GM12864 (cell line): ENCODE measurements at places on chromosomes 7 and 10.

- no peak for DNase-seq
These were observed 434.1 kb downstream of the DNAJB9 start for GRCh38 chr7:109003742-109004141.

DNA sequence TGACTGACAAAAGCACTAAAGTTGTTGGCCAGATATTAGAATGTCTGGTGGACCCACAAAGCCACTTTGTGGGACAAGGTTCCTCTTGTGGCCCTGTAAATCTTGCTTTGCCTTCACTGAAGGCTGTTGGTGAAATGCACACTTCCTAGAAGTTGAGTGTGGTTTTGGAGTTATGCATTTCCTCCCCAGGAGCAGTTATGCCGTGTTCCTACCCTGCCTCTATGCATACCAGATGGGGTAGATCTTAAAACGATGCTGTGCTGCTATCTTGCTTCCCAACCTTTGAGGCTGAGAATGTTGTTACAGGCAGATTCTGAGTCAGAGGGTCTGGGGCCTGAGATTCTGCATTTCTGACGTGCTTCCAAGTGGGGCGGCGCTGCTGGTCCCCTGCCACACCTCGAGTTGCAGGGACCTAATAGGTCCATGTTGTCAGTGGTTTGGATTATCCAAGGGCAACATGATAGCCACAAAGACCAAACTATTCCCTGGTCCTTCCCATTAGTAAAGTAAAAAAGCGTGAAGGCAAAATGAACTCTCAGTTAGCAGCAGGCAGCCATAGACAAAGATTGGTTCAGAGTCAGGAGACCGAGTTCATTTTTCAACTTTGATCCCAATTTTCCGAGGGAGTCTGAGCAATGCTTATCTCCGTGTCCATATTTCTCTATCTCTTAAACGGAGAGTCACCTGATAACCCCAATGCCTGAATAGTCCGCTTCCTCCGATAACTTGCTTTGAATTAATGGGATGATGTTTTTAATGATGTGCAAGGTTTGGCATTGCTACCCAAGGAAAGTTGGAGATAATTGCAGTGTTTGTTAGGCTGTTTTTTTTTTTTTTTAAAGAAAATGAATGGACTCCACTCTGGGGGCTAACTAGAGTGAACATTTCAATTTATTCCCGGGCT is 55.8 kb downstream of the CDHR3 start:
- no peak for DNase-seq

DNA sequence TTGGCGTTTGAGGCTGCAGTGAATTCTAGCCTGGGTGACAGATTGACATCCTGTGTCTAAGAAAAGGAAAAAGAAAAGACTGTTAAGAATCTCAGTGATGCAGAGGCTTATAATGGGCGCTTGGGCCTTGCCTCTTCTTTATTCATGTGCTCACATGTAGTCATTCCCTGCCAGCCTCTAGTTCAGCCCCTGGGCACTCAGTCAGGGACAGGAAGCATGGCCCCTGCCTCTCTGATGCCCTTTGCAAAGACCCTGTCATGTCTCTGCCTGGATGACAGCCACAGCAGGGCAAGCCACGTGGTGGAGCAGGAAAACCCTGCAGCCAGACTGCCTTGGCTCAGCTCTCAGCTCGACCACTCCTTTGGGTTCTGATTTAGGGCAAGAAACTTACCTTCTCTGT is 368.9 kb downstream of the RPS24 start:
- no peak for DNase-seq

DNA sequence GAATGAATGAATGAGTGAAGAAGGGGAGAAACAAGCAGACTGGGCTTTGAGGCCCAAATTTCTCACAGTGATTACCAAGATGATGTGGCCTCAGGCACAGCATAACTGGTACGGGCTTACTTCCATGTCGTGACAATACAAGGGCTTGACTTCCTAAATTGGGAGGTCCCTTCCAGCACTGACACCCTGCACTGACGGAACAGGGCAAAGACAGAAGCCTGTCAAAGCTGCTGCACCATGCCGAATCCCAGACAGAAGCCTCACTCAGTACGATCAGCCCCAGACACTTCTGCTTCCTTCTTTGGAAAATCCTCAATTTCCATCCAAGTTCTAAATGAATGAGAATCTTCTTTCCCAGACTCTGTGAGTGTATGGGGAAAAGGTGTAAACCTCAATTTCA is 51.9 kb downstream of the GNA12 start:
- no peak for DNase-seq

- peak; percentile 12 for DNase-seq
These were observed 59.0 kb downstream of the GNA12 start for GRCh38 chr7:2785071-2785500.

GRCh38 chr10:123149568-123150270 is 1.8 kb downstream of the HMX2 start:
- no peak for DNase-seq

GRCh38 chr7:117069379-117069778 is 116.1 kb downstream of the ST7 start:
- DNase-seq = no peak

- no peak for DNase-seq
These were observed 384.4 kb upstream of the SHH start for GRCh38 chr7:156196649-156197048.

DNA sequence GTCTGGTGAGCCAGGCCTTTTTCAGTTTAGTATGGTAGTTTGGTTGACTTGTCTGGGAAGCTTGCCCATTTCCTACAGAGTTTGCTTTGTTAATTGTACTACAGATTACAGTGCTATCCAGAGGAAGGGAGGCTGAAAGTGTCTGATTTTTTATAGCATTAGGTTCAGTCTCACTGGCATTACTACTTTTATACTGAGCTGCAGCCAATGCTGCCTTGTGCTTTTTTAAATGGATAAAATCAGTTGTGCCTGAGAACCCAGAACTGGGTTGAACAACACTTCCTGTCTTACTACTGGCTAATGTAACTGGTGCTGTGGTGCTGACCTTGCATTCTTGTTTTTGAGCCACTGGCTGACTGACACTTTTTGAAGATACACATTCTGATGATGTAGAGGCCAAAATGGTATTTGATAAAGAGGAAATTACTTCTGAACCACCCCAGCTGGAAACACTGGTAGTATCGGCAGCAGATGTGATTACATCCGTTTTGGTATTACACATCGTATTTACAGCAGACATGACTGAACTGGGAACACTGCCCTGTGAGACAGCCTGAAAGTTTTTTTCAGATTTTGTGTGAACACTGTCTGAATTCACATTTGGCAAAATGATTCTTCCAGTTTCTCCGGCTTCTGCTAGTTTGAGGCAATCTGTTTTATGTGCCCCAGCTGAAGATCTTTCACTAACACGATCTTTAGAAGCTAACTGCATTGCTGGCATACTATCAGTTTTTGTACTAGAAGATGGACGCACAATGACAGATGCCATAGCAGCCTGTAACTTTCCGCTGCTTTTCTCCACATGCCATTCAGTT is 74.1 kb downstream of the NRBF2 start:
- DNase-seq = peak; percentile 55

DNA sequence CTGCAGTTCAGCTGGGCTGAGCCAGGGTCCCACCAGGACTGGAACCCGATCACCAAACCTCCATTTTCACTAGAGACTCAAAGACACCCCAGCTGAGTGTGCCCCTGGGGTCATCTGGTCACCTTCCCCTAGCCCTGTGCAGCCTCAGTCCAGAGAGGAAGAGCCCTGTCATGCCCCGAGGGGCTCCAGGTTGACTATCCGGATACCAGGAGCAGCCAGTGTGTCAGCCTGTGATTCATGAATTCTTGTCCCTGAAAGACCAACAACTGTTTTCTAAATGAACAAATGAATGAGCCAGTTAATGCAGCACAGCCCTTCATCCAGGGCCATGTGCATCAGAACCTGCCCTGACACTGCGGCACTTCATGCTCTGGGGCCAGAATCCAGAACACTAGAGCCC is 201.9 kb upstream of the TCERG1L start:
- DNase-seq = no peak

- DNase-seq = no peak
These were observed 141.3 kb upstream of the TNRC18 start for GRCh38 chr7:5564894-5565293.

DNA sequence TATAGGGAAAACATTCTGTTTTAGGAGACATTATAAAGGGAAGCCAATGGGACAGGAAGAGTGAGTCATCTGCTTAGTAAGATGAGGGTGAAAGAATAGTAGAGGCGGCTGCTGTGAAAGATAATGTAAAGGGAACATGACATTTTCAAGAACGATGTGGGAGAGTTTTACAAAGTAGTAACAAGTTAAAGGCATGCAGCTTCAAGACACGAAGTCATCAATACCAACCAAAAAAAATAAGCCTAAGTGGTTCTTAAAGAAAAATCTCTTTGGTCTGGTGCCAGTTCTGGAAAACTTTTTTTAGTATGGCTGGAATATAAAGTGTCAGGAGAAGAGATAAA is 6.1 kb downstream of the GSTO1 start:
- DNase-seq = no peak

DNA sequence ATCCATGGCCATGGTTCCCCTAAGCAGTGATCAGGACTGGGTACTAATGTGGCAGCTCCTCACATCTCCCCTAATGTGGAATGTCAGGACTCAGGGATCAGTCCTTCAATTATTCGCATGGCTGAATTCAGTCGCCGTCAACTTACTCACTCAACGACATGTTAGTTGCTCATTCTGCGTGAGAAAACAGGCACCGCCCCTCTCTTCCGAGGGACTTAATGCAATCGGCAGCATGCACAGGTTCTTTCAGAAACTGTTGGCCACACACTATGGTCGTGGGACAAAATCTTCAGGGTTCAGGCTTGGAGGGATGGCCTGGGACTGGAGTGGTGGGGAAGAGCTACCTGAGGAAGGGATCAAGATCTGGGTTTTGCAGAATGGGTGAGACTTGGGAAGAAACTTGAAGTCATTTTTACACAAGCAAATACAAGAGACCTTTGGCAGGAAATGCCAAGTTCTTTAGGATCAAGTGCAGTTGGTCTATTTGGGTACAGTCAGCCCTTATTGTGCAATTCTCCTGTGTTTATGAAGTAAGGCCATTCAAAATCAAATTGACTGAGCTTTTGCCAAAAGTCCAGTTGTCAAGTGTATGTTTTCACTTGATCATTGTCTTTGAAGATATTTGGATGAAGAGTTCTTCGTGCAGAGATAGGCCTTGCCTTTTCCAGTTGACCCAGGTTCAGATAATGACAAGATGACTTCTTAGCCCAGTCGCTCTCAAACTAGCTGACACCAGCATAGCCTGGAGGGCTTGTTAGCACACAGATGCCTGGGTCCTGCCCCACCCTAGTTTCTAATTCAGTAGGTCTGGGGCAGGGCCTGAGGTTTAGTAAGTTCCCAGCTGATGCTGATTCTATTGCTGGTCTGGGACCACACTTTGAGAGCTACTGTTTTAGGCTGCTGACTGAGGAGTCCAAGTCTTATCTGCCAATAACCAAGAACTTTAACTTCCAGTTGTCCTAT is 48.5 kb downstream of the LRRC18 start:
- no peak for DNase-seq

DNA sequence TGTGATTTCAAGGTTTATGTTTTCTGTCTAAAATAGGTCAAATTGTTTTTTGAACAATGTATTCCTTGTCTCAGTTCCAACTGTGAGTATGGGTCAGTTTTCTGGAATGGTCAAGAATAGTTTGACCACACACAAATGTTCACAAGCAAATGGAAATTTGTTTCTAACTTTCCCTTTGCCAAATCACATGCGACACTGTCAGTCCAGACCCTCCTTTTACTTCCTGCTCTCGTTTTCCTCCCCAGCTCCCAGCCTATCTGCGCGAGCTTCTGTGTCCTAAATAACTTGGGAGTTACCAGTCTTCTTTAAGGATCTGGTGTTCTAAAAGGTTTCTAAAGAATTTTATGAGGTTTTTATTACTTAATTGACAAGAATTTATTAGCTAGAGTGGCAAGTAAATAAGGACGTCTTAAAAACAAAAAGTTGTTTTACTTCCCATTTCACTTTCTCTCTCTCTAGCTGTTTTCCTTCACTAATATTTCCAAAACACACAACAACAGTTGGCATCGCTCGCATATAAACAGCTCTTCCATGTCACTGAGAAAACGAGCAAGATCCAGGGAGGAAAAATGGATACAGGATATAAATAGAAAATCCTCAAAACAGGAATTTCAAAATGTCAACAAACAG is 266.1 kb upstream of the KLF6 start:
- DNase-seq = no peak

- DNase-seq = no peak
These were observed 352.6 kb downstream of the PRPF18 start for GRCh38 chr10:13939391-13939790.

- no peak for DNase-seq
These were observed 32.8 kb upstream of the ARHGAP12 start for GRCh38 chr10:31961277-31962074.

DNA sequence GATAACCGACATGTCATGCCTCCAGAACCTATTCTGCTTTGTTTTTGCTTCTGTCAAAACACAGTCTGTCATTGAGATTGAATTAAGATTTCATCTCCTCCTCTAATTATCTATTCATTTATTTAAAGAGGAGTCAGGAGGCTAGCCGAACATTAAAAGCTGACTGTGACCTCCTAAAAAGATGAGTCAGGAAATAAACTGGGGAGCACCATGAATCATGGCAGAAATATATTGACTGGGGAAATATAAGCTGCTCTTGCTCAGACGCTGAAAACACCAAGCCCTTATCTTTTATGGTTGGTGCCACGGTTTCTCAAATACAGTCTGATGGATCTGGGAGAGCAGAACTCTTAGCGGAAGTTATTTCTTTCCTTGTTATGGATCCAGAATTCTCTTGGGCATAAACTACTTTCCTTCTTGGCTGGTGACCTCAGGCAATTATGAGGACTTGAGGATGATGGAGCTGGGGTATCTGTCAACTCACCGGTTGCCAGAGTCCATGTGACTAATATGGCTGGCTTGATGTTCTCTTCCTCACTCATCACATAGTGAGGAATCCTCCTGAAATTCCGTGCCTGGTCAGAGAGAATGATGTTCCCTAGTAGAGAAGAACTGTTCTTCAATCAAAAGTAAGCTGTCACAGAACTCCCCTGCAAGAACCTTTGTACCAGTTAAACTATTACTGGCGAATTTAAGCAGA is 307.6 kb upstream of the PHYHIPL start:
- DNase-seq = no peak
